Transverse colon (tissue), 4 donors: ENCODE measurements at places on chromosomes 12 and 14.
A peak's percentile ranks its signal among the peaks of the same experiment; 100 is the strongest.

GRCh38 chr12:130589540-130590317, 126.4 kb downstream of the RIMBP2 start:
- DNase-seq = no peak

- DNase-seq = no peak
These were observed 176.5 kb downstream of the PIWIL1 start for GRCh38 chr12:130514149-130514551.

DNA sequence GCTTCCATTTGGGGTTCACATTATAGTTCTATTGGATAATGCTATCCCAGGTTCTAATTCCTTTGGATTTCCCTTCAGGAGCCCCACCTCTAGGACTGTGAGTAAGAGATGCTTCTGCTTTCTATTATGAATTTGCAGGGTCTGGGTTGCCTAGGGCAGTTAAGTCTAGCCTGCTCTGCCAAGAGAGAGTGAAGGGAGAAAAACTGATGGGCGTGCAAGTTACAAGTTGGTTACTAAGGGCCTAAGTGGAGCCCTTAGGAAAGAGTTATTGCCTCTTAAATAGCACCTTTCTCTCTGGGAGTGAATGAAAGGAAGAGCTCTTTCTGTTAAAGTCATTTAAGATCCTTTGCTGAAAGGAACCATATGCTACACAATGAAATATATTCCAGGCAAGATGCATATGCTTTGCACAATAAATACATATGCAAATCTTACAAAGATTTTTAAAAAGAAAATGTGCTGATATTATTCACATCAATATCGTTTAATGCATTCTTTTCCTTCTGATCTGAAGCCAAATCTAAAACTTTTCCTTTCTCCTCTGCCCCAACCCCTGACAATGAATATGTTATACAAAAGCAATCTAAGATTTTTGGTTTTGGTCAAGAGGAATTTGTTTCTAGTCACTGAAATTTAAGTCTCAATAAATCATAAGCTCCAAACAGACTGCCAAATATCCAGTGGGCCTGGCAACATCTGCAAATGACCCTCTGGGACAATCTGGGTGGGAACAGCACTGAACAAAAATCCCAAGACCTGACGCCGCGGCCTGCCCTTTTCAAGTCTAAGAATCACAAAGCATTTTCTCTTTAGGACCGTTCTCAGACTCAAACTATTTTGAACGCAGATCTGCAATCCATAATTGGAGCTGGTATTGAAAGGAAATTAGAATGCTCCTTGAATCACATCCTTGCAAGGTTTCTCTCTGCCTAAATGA, 586.7 kb downstream of the ETNK1 start:
- no peak for DNase-seq

DNA sequence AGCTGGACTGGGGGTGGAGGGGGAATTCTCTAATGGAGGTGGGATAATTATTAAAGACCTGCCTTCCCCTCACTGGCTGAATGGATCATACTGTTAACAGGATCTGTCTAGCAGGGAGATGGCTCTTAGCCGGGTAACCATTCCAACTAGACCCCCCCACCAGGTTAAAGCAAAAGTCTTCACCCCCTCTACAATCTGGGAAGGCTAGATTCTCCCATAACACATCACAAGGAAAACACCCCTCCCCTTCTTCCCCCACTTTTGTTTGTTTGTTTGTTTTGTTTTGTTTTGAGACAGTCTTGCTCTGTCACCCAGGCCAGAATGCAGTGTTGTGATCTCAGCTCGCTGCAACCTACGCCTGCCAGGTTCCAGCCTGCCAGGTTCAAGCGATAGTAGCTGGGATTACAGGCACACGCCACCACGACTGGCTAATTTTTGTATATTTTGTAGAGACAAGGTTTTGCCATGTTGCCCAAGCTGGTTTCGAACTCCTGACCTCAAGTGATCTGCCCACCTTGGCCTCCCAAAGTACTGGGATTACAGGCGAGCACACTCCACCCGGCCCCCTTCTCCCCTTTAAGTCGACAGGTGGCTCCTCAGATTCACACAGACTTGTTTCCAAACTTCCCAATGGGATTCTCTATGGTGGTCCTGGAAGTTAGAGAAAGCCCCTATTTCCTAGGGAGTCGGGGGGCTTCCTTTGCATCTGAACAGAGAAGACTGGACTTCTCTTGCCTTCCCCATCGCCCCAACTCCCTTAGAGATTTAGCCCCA, 3.5 kb upstream of the BAZ2A start:
- no peak for DNase-seq

GRCh38 chr12:45663455-45663854, 66.1 kb upstream of the ARID2 start:
- no peak for DNase-seq

GRCh38 chr12:65156366-65156841, 13.0 kb upstream of the LEMD3 start:
- DNase-seq = no peak

- no peak for DNase-seq
These were observed 193.8 kb upstream of the LHX5 start for GRCh38 chr12:113665457-113665856.

- DNase-seq = no peak
These were observed 12.6 kb upstream of the DIO2 start for GRCh38 chr14:80223696-80224465.

GRCh38 chr14:92652413-92653151, 95.8 kb downstream of the LGMN start:
- no peak for DNase-seq

DNA sequence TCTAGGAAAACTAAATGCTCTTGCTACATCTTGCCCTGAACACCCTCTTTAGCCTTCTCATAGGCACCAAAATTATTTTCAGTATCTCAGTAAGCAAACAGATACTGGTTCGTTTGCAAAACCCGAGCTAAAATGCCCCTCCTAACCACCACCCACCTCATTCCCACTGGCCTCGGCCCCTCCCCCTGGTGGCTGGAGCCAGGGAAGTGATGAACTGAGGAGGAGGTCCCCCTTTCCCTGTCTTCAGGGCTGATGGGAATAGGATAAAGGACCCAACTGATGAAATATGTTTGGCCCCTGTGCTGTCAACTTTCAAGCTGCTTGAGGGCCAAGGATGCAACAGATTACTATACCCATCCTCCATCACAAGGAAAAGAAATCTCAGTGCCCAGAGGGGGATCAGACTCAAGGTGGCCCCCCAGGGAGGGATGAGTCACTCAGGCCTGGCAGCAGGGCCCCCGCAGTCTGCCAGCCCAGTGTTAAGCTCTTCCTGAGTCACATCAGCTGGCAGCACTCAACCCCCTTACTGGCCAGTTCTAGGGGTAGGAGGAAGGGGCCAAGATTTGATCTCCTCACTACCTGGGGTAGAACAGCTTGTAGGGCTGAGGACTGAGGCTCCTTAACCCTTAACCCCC, 1.7 kb downstream of the ANKRD52 start:
- no peak for DNase-seq

DNA sequence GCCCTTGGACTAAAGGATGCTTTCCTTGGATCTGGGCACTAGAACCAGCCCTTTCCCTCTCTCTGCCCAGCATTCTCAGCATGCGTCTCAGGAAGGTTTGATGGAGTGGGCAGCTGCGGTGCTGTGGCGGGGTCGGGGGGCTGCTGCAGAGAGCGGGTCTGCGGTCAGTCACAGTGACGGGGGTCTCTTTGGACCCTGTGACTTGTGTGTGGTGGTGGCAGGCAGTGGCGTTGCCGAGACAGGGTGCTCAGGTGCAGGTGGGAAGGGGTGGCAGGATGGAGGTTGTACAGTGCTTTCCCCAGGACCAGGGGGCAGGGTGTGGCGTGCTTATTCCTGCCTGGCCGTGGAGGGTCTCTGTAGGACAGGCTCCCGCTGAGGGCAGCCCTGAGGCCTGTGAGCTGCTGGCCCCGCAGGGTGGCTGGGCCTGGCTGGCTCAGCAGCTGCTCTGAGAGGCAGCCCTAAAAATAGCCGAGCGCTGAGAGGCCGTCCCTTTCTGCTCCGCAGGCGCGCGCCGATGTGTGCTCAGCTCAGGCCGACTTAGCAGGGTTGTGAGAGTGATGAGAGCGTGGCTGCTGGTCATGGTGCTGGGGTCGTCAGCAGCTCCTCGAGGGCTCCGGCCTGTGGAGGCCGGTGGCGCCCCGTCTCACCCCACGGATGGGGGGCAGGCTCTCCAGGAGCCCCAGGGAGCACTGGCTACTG, 9.7 kb downstream of the PACS2 start:
- no peak for DNase-seq

- DNase-seq = no peak
These were observed 36.8 kb downstream of the NIN start for GRCh38 chr14:50794068-50794645.

- no peak for DNase-seq
These were observed 6.6 kb downstream of the CHST11 start for GRCh38 chr12:104463368-104463767.

DNA sequence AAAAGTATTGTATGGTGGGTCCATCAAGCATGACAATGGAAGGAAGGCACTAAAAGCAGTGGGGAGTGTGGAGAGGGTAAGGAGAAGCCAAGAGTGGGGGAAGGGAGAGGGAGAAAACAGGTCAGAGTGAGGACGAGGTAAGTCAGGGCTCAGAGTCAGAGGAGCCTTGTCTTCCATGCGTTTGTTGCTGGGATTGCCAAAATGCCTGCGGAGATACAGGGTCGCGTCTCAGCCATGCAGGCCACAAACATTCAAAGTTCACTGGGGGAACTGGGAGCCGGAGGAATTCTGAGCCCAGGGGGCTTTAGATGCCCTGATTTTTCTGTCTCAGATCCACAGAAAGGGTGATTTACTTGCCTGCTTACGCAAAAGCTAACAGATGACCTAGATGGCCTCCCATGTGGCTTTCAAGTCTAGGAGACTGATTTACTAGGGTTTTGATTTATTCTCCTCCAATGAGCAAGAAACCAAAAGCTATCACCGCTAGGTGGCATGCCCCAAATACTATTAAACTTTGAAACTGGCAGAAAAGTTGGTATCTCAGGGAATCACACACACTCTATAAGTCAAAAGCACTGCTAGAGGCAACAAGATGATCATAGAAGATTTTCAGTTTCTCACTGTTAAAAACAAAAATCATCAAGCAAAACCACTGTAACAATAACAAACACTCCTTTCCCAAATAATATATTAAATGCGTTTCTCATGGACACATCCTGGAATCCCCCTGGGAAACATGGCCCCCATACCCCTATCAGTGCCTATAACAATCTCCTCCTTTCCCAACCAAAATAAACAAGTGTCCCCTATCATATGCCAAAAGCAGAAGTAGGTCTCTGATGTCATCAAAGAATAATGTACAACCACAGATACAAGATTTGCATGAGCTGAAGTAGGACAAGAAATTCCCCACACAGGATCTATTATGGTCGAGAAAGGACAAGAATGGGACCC, 26.6 kb upstream of the MDM1 start:
- peak; percentile 71 for DNase-seq

- no peak for DNase-seq
These were observed 8.9 kb upstream of the SPTLC2 start for GRCh38 chr14:77625360-77625759.

DNA sequence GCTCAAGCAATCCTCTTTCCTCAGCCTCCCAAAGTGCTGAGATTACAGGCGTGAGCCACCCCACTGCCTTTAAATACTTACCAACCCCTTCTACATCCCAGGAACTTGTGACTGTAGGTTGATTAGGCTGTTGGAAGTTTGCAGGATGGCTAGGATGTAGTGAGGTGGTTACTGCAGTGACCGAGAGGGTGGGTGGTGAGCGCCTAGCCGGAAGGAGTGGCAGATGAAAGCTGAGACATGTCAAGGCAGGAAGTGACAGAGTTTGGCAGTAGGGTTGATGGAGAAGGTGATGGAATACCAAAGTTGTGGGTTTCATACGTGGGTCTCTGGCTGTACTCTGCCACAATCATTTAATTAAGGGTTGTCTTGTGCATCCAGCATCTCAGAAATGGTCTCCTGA, 13.5 kb downstream of the B4GALNT3 start:
- no peak for DNase-seq

DNA sequence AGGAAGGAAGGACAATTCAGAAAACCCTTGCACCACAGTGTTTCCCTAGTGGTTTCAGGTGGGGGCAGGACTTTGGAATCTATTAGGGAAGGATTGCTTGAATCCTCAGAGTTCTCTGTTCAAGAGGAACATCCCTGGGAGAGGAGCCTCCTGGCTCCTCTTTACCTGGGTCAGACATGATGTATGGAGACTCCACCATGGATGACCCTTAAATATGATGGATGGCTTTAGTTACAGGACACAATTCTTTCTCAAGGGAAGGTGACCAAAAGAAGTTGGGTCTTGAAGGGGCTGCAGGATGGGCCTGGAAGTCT, 396.6 kb downstream of the NRXN3 start:
- DNase-seq = no peak

GRCh38 chr14:102868956-102869547, 53.4 kb upstream of the AMN start:
- DNase-seq = no peak

- no peak for DNase-seq
These were observed 105.1 kb downstream of the SCARB1 start for GRCh38 chr12:124758266-124759220.
